Esophagus squamous epithelium (tissue), 5 donors: ENCODE measurements at places on chromosomes 11 and 22.

- H3K4me1 ChIP-seq = peaks cover 11% of the 10 kb centered on the region
- H3K4me3 ChIP-seq = no peak overlapping the region
- H3K27ac ChIP-seq = no peak overlapping the region
- no peaks in the 10 kb centered on the region for H3K36me3 ChIP-seq
- H3K27me3 ChIP-seq = no peaks in the 10 kb centered on the region
Observed at GRCh38 chr11:123434262-123434661, 4.2 kb downstream of the GRAMD1B start.

- no peak overlapping the region for H3K4me3 ChIP-seq
- no peaks in the 10 kb centered on the region for H3K27me3 ChIP-seq
- no peaks in the 10 kb centered on the region for H3K4me1 ChIP-seq
- no peak for DNase-seq
- H3K36me3 ChIP-seq = no peaks in the 10 kb centered on the region
- H3K27ac ChIP-seq = no peak overlapping the region
Observed at GRCh38 chr11:111153194-111153593, 92.3 kb upstream of the POU2AF2 start.

GRCh38 chr22:49286181-49286760 lies 541.4 kb downstream of the BRD1 start:
- no peaks in the 10 kb centered on the region for H3K27me3 ChIP-seq
- H3K27ac ChIP-seq = no peak overlapping the region
- DNase-seq = no peak
- H3K4me1 ChIP-seq = no peaks in the 10 kb centered on the region

DNA sequence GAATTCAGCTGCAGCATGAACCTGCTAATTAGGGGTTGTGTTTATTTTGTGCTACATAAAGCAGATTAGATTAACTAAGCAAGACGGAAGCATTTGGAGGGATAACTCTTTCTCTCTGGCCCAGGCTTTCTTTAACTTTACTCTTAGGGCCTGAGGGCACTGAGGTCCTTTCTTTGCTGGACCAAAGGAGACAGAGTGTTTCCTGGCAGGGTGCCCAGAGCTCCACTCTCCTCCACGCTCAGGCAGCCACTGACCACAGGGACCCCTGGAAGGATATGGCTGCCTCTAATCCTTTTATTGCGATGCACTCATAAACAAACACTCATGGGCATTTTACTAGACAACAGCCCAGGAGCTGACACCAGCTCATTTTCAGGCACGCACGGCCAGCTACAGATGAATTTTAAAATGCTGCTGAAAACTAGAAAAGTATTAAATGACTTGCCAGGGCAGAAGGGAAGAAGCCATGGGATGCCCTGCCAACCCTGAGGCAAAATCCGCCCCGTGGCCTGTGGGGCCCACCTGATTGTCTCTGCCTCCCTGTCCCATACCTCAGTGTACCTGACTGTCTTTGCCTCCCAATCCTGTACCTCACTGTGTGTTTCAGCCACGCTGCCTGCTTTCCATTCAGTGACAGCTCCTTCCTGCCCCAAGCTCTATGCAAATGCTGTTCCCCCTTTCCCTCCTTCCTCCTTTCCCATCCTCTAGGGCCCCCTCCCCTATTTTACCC lies 192.6 kb upstream of the NAV2 start:
- no peak overlapping the region for H3K27ac ChIP-seq
- no peaks in the 10 kb centered on the region for H3K4me1 ChIP-seq
- no peaks in the 10 kb centered on the region for H3K27me3 ChIP-seq
- no peak for DNase-seq
- no peaks in the 10 kb centered on the region for H3K36me3 ChIP-seq

DNA sequence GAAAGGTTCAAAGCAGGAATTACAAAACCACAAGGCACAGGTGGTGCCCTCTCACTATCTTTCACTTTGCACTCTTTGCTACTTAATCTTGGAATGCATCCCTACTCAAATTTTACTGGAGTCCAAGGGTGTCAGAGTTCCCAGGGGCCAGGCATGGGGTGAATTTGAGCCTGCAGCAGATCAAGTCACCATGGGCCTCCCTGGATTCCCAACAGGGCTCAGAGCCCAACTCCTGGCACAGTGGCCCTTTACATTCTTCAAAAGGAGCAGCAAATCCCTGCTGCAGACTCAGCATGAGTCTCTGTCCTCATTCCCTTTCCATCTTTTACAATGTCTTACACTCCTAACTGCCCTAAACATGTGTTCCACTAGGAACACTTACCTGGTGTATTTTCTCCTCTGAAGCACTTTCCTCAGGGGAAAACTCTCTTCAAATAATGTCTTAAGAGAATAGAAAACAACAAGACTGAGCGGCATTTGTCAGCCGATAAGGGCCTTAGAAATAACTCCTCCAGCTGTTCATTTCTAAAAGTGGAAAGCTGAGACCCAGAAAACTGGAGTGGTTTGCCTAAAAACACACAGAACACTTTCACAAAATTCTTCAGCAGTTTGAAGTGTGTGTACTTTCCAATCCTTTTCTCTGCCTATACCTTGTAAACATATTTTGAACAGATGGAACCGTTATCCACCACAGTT lies 596.0 kb downstream of the INSC start:
- no peak overlapping the region for H3K4me3 ChIP-seq
- H3K27ac ChIP-seq = no peak overlapping the region
- H3K4me1 ChIP-seq = peaks cover 13% of the 10 kb centered on the region
